ENCODE measurements at places on chromosomes 7 and 10.

DNA sequence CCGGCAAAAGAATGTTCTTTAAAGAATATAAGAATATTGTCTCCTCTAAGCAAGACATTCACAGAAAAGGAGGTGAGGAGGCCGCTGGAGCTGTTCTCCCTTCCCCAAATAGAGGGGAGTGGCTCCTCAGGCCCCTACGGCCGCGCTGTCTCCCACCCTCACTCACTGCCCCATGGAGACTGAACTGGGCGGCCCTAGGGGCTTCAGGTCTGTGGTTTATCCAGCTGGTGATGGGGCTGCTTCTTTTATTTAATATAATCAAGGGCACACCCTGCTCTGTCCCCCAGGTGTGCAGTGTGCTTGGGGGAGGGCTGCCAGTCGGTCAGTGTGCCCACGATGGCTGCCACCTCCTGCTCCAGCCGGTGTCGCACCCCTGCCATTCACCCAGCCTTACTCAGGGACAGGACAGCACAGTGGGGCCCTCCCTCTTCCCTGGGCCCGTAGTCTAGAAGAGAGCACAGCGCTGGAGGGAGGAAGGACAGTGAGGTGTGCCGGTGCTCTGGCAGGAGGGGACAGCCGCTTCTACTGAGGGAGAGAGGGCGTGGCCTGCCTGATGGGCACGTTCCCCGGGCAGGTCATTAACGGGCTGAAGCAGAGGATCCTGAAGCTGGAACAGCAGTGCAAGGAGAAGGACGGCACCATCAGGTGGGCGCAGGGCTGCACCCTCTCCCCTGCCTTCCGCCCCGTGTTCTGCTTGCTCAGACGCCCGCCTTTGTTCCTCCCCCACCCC lies 23.4 kb downstream of the IQCE start:
- no peak for DNase-seq

- DNase-seq: no peak
Measured at GRCh38 chr10:105597312-105597711, 956.2 kb downstream of the SORCS3 start.

DNA sequence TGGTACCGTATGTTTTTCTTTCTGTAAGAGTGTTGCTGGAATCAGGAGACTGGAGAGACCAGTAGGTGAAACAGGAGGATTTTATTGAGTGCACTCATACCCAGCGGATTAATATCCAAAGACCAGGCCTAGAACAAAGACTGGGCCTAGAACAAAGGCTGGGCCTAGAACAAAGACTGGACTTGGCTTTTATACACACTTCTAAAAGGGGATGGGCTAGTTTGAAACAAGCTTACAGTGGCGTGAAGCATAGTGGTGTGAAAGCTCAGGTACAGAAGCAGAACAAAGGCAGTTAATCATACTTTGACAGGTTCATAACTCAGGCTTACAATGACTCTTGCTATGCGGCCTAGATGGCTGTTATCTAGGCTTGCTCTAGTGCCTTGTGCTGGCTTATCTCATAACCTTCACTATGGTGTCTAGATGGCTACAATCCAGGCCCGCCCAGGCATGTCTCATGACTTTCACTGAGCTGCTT lies 67.7 kb downstream of the TRIM24 start:
- DNase-seq: no peak

- DNase-seq: peak; percentile 17
Measured at GRCh38 chr7:2100278-2101208, 132.2 kb downstream of the MAD1L1 start.

DNA sequence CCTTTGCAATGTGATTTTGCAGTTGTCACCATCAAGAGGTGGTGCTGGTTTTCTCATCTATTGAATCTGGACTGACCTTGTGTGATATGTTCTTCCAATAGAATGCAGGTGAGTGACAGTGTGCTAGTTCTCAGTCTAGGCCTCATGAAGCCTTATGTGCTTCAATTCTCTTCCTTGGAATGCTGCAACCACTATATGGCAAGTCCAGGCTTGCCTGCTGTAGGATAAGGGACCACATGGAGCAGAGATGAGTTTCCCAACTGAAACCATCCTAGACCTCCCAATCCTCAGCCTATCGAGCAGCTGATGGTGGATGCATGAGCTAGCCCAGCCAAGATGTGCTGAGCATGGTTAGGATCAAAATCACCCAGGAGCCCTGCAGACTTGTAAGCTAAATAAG lies 32.6 kb upstream of the ARHGAP21 start:
- DNase-seq: no peak

GRCh38 chr7:55065511-55066229 lies 46.9 kb downstream of the EGFR start:
- no peak for DNase-seq

- no peak for DNase-seq
Measured at GRCh38 chr10:1152386-1153250, 96.4 kb downstream of the WDR37 start.

DNA sequence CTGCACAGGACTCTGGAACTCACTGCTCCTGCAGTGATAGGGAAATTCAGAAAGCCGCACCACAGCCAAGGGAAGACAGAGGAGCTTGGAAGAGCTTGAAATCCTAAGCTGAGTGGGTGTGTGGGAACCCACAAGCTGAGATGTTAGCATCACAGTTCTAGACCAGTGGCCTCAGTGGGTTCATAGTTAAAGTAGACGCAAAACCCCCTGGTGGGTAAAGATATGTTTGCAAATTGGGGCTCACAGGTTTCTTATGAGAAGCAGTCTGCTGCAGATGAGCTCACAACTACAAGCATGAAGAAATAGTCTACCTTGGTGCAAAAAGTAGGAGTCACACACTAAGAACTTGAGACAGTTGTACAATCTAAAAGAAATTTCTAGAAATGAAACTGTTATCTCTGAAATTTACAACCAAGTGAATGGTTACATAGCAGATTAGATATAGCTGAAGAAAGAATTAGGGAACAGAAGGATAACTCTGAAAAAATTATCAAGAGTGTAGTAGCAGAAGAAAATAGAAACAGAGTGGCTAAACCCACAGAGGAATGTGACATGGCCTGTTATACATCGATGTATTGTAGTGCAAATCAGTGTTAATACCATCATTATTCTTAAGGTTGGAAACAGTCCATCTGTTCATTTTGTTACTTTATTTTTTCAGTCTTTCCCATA lies 77.2 kb downstream of the DYNC2I1 start:
- no peak for DNase-seq

GRCh38 chr10:57815949-57816348 lies 451.7 kb downstream of the IPMK start:
- DNase-seq: no peak

GRCh38 chr7:151690606-151691005 lies 170.9 kb upstream of the RHEB start:
- no peak for DNase-seq
